Foreskin keratinocyte (primary cell): ENCODE measurements at places on chromosomes 12 and 14. TPM values are rescaled to one million over a fixed set of nuclear protein-coding genes. Genes with fewer than 3 reads are reported as not detected.

IAPP gene
- total RNA-seq, result not detected in 2 replicates

VRTN gene
- not detected in 2 replicates for total RNA-seq

TPH2 gene
- total RNA-seq, result not detected in 2 replicates

CLEC6A gene
- not detected in 2 replicates for total RNA-seq

- DNase-seq, result no peak
Measured at GRCh38 chr12:39928181-39928899, 177.5 kb downstream of the SLC2A13 start.

DNA sequence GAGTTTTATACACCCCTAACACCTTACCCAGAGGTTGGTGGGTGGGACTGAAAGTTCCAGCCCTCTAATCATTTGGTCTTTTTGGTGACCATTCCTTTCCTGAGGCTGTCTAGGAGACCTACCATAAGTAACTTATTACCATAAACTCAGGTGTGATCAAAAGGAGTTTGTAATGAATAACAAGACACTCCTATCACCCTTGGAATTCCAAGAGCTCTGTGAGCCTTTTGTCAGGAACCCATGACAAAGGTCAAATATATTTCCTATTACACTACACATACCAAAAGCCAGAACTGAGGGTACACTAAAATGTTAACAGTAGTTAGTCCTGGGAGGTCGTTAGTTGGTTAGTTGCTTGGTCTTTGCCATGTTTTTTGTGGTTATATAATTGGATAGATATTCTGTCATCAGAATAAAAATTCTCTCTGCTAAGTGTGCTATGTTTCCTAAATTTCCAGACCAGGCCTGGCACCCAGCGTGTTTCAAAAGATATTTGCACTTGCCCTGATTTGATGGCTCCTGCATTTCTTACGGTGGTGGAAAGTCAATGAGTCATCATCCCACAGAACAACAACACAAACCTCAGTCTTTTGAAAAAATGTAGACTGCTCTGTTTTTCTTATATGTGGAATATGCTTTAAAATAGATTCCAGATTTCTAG, 27.0 kb upstream of the AKAP5 start:
- DNase-seq, result peak; percentile 31

GRCh38 chr14:66361013-66361412, 125.2 kb upstream of the CCDC196 start:
- no peak for DNase-seq

GRCh38 chr12:76628745-76629144, 69.2 kb upstream of the OSBPL8 start:
- DNase-seq, result no peak

- DNase-seq, result peak; percentile 66
Measured at GRCh38 chr12:52217223-52217622, 15.8 kb upstream of the KRT7 start.

DNA sequence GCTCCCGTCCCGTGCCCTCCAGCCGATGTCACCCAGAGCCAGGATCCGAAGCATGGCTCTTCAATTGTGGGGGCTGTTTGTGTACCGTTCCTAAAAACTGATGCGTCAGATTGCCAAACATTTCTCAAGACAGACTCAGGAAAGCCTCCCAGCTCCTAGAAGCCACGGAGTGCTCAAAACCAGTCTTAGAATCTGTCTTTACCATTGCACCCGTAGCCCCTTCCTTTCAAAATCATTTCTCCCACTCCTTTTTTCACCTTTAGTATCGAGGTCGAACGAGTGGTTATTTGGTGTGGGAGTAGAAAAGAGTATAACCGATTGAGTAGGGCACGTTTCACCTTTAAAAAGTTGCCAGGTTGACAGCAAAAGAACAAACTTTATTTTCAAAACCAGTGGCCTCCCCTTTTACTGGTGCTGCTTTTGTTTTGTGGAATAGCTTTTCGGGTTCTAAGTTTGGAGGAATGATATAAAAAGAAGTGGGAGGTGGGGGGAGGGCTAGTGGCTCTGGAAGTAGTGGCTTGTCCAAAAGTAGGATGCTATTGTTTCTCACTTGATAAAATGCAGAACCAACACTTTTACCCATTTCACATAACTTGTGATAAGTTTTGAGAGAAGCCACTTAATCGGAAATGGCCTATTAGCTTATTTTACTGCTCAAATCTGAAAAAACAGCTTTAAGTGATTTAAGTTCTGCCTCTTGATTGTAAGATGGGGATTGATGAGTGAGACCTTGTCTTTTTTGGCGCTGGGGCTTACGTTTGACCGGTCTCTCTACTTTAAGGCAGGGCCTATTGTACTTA, 803 bp downstream of the STK38L start:
- DNase-seq, result no peak

DNA sequence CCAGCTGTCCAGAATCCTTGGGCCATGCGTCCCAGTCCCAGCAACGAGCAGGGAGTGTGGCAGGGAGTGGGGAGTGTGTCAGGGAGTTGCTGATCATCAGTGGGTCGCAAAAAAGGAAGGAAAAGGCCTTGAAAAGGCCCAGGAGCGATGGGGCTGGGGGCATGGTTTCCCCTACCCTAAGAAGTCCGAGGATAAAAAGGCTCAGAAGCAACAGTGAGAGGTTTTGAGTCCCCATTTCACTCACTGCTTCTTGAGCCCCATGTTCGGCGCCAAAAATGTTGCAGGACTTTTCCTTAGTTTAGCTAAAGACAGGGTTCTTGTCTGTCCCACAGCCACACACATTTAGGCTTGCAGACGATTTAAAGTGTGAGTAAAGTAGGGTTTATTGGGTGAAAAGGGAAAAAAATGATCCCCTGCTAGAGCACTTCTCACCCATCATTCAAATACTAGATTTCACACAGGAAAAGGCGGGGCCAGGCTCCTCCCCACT, 189.5 kb downstream of the KCNC2 start:
- peak; percentile 5 for DNase-seq

DNA sequence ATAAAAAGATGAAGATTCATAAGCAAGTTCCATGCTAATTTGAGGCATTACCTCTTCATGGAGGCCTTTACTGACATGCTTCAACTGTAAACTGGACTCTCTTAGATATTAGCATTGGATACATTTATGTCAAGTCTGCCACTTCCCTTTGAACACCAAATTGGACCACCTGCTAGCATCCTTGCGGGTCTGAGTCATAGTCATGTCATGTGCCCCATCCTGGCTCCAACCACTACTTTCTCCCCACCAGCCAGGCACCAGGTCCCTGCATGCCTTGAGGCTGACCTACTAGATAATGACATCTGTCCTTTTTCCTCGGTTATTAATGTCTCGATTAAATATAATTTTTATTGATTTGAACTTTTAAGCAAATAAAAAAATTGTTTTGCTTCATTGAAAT, 32.9 kb upstream of the EEA1 start:
- peak; percentile 34 for DNase-seq

DNA sequence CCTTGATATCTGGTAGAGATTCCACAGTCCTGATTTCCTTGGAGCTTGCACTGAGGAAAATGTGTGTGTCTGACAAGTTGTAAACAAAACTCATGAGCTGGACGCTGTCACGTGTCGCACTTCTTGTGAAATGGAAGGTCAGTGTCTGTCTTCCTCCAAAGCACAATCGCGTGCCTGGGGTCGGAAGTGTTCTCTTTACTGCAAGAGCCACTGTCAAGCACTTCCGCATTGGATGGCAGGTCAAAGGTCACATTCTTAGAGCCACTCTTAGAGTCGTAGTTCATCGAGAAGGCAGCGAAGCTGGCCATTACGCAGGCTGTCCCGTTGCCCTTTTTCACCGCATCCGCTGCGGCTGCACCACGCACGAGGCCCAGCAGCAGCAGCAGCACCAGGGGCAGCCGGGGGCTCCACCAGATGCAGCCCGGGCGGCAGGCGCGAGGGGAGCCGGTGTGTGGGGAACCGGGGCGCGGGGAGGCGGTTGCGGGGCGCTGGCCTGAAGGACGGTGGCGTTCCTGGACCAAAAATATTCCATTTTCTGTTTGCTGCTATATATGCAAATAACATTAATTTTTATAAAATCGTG, 45.0 kb downstream of the LRTM2 start:
- DNase-seq, result no peak

GRCh38 chr14:88129306-88130056, 124.5 kb downstream of the GPR65 start:
- peak; percentile 61 for DNase-seq

- DNase-seq, result no peak
Measured at GRCh38 chr12:68905733-68906132, 27.2 kb downstream of the CPM start.

GRCh38 chr14:94638961-94639817, 27.0 kb downstream of the SERPINA3 start:
- DNase-seq, result no peak

- no peak for DNase-seq
Measured at GRCh38 chr14:53622447-53622846, 334.2 kb downstream of the BMP4 start.

DNA sequence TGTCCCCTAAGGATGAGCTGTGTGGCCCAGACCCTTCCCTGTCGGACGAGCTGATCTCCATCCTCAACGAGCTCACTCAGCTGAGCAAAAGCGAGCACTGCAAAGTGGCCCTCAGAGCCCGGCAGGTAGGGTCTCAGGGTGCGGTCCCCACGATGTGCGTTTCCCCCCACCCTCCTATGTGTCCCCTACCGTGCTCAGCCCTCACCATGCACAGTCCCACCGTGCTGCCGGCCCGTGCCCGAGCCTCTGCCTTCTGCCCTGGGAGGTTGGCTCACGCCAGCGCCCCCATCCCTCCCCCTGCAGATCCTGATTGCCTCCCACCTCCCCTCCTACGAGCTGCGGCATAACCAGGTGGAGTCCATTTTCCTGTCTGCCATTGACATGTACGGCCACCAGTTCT, 86.6 kb downstream of the FOXN4 start:
- DNase-seq, result no peak

DNA sequence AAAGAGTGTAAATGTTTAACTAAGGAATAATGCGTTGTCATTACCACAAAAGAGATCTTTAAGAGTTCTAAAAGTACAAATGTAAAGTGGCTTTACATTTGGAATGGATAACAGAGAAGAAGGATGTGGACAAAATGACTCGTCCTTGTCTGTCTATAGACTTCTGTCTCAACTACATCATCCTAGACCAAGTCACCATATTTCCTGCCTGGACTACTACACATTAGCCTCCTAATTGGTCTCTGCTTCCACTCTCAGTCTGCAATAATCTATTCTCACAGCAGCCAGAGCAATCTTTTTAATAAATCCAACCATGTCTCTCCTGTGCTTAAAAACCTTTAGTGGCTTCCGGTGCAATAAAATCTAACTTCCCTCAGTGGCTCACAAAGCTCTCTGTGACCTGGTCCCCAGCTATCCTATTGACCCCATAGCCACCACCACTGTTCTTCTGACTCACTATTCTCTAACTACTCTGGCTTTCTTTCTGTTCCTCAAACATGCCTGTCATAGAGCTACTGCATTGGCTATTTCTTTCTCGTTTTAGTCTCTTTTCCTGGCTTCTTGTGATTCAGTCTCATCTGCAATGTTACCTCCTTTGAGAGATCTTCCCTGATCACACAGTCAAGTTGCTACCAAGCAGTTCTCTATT, 91.1 kb downstream of the MYF5 start:
- no peak for DNase-seq

DNA sequence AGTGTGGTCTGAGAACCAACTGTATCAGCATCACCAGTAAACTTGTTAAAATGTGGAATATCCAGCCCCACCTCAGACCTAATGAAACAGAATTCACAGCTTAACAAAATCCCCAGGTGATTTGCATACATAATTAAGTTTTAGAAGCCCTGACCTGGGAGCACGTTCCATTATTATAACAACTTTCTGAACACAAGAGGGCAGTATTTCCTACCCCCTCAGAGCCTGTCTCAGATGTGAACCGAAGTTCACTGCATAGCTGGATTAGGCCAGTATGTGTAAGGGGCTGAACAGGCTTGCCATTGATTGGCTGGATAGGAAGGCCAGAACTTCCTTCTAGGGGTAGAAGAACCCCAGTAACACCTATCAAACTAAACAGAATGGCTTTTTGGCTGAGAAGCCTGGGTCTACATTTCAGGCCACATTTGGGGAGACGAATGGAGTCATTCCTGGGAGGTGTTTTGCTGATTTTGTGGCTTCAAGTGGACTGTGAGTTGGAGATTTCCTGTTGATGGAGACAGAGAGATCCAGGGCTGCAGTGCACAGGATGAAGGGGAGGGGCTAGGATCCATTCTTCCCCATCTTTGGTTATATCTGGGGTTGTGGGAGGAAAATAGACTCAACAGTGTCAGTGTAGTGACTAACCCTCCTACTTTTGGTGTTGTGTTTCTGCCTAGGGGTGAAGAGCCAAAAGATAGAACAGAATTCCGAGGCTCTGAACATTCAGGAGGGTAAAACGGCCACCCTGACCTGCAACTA, 94.7 kb upstream of the OR4E1 start:
- no peak for DNase-seq

DNA sequence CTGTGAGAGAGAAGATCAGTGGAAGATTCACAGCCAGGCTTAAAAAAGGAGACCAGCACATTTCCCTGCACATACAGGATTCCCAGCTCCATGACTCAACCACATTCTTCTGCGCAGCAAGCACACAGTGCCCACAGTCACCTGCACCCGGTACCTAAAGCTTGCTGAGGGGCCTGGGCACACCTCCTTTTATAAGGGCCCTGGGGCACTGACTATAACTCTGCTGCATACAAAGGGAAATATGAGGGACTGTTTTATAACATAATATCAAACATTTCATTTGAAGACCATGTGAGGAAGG, 322.9 kb downstream of the DAD1 start:
- DNase-seq, result no peak

DNA sequence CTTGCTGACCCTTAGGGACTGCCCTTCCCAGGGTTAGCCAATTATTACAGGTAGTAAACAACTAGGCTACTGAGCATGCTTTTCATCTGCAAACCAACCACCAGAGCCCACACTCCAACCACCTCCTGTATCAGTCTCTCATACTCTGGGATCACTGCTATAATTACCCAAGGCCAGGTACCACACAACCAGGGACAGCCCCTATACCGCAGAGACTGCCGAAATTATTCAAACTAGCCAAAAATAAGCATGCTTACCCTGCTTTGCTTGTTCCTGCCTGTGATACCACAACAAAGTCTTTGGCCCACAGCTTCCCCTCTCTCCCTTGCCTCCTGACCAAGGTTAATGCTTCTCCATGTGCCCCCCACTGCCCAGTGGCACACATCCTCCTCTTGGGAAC, 197.6 kb upstream of the SRRM4 start:
- DNase-seq, result no peak

- no peak for DNase-seq
Measured at GRCh38 chr12:115037830-115038229, 353.9 kb upstream of the TBX3 start.

GRCh38 chr12:2355604-2356003, 302.8 kb downstream of the CACNA1C start:
- no peak for DNase-seq
